ENCODE measurements at places on chromosomes 1 and 21. TPM values are rescaled to one million over a fixed set of nuclear protein-coding genes. Genes with fewer than 3 reads are reported as not detected.

Gene GOLT1A
- not detected for polyA plus RNA-seq

GRCh38 chr1:36652011-36652410, 169.3 kb upstream of the CSF3R start:
- DNase-seq: no peak

DNA sequence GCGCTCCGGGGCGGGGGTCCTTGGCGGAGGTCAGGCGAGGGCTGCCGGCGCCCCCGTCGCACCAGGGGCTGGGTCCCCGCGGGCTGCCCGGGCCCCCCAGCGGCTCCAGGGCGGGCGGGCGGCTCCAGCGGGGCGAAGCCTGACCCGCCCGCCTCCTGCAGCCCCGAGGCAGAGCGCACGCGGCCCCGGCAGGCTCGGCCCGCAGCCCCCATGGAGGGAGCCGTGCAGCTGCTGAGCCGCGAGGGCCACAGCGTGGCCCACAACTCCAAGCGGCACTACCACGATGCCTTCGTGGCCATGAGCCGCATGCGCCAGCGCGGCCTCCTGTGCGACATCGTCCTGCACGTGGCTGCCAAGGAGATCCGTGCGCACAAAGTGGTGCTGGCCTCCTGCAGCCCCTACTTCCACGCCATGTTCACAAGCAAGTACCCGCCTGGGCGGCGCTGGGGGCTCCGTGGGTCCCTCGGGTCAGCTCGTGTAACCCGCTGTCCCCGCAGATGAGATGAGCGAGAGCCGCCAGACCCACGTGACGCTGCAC, 817 bp downstream of the KLHL17 start:
- DNase-seq: no peak

- DNase-seq: no peak
Measured at GRCh38 chr1:160623227-160623633, 23.6 kb downstream of the SLAMF1 start.

- no peak for DNase-seq
Measured at GRCh38 chr21:34201001-34201400, 127.6 kb downstream of the MRPS6 start.
